ENCODE measurements at places on chromosomes 3 and 15.

DNA sequence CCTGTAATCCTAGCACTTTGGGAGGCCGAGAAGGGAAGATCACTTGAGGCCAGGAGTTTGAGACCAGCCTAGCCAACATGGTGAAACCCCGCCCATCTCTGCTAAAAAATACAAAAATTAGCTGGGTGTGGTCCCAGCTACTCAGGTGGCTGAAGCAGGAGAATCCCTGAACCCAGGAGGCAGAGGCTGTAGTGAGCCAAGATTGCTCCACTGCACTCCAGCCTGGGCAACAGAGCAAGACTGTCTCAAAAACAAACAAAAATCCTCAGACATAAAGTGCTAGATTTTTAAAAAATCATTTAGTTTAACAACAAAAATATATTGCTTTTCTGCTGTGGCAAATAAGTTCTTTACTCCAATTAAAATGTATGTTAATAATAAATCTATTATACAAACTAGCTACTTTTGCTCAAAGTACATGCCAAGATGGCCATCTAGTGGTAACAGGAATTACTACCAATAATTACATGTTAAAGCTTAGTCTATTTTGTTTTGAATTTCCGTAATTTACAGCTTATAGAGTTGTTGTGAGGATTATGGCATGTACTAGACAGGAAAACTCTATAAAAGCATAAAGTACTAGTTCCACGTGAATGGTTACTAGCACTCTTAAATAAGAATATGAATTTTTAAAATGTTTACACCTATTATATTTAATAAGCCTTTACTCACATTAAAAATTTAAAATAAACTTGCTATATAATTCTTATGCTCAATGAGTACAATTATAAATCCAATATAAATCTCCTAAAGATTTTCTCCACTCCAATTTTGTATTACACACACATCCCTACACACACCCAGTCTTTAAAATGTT lies 39.0 kb downstream of the GABPB1 start:
- DNase-seq = no peak

DNA sequence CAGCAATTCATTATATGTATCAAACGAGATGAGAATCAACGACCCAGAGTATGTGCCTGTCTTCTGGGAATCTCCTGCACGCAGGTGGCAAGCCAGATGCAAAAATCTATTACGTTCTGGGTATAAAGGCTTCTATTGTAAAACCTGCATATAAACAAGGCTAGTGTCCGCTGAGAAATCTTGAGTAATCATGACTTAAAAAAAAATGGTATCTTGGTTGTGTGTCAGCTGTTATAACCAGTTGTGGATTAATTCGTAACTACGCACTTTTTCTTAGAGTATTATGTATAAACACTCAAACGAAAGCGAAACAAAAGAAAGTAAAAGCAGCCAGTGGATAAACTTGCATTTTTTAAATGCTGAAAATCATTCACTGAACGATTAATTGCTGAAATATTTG lies 509.1 kb downstream of the RSL24D1 start:
- DNase-seq = no peak

DNA sequence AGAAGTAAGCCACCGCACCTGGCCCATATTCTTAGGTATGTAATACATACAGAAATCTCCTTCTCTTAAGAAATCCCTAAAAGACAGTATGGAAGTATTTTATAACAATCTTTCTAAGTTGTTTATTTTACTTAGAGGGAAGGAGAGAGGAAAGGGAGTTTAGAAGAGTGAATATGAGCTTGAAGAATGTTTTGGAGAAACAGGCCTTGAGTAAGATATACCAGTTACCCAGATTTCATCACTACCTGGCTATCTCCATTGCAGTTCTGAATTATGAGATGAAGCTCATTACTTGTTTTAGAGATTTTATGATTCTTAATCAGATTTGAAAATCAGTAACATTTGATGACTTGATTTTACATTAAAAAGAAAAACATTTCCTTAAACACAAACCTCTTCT lies 71.9 kb downstream of the DCUN1D1 start:
- DNase-seq = no peak

DNA sequence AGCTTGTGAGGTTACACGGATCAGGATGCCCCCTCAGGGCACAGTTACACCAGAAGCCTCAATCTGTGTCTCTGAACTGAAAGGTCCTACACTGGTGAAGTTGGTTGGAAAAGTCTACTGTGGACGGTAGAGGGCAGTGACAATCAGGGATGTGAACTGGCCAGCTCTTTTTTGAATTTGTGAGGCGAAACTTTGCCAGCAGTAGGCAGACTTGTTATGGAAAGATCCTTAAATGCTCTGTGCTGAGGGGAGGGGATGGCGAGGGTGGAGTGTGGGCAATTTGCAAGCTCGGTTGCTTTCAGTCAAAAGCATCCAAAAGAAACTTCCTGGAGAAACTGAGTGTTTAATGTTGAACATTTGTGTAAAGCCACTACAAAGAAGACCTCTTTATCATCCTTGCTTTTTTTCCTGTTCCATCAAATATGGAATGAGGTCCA lies 127.4 kb upstream of the ABHD17C start:
- DNase-seq = no peak

DNA sequence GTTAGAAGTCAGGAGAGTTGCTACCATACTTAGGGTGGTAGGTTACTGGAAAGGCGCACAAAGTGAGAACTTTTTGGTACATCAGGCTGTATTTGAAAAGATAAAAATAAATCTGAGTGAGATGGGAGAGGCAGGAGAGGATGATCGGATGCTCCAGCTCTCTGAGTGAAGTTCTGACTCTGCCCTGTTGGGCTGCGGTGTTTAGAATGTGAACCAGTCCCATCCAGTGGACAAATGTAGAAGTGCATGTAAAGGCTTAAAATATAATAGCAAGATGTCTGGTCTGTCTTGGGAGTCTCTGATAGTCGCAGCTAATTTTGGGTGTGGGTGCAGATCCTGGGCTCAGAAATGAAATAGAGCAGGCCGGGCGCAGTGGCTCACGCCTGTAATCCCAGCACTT lies 30.4 kb downstream of the ACKR2 start:
- DNase-seq = no peak

DNA sequence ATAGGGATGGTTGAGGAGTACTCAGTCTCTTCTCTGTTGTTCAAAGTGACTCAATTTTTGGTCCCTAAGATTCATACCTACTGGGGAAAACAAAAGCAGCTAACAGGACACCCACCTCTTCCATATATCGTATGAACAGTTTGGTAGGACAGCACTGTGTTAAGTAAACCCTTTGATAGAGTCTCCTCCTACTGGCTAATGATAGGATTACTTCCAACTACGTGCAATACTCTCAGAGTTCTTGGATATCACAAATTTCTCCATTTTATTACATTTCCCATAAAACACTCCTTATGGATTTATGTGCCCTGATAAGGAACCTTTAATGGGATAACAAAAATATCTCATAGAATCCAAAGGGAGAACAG lies 200.2 kb upstream of the GOLGA6L4 start:
- no peak for DNase-seq

DNA sequence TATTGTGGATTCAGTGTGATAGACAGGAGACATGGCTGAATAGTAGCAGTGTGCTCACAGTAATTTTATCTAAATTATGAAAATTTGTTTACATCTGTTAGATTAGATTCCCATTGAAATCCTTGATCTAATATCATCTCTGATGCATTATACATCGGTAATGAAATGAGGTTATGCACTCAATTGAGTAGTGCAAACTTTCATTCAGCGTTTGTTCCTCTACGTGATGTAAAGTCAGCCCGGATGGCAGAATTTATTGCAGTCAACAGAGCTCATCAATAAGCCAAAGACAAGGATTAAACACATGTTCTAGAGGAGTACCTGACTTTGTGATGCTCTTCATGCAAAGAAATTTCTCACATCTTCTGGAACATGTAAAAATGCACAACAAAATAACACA lies 549.2 kb downstream of the GOLGA6L6 start:
- no peak for DNase-seq

DNA sequence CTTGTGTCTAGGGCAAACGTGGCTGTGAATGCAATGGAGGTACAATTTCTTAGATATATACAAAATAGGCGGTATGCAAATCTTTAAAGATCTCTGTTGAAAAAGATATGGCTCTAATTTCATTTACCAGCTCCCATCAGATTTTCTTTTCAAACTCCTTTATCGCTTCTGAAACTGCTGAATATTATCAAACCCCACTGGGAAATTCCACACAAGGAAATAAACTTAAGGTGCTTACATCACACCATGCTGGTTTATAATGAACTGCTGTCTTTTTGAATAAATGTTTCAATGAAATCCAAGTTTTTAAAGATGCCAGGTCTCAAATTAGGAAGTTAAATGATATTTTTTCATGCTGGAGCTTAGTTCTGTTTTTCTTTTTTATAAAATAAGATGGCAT lies 102.5 kb upstream of the ICE2 start:
- DNase-seq = no peak

GRCh38 chr15:99562238-99562637 lies 3.5 kb upstream of the MEF2A start:
- no peak for DNase-seq

DNA sequence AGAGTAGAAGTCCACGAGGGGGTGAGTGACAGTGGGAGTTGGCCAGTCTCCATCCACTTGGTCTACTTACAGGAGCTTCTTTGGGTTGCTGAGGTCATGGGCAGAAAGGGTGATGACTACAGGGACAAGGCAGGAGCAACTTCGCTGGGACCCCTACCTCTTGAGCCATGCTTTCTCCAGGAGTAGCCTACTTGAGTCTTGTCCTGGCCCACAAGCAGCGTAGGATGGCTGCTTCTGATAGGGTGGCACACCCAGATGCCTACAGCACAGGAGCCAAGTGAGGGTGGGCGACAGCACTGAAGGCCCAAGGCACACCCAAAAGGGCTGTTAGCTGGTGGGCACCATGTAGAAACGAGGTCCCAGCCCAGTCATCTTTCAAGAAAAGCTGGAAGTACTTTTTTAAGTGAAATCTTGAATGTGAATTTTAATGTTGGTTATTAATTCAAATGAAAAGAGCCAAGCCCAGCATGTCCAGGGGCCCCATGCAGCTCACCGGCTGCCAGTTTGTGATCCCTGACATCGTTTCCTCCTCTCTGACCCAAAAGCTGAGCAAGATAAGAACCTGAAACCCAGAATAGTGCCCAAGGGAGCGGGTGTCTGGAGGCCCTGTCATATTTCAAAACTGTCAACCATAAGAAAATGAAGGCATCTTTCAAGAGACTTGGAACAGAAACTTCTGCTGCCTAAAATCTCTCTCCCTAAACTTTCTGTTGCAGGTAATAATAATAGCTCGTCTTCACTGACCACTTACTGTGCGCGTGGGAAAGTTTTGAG lies 2.2 kb upstream of the CPEB1 start:
- DNase-seq = no peak

- peak; percentile 5 for DNase-seq
Measured at GRCh38 chr15:65132878-65133547, 595 bp downstream of the PDCD7 start.

DNA sequence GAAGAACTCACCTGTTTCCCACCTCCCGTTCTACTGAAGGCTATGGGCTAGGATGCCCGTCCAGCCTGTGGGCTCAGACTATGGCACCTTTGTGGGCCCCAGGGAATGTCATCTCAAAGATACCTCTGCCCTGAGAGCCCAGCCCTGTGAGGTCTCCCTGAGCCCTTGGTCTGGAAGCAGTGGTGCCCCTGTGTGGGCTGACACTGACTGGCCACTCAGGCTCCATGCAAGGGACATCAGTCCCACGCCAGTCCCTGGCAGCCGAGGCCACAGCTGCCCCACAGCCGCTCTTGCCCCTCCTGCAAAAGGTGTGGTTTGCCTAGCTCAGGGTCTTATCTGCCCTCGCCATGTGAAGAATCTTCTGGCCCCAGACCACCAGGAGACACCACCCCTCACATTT lies 106.9 kb downstream of the KLF13 start:
- no peak for DNase-seq

DNA sequence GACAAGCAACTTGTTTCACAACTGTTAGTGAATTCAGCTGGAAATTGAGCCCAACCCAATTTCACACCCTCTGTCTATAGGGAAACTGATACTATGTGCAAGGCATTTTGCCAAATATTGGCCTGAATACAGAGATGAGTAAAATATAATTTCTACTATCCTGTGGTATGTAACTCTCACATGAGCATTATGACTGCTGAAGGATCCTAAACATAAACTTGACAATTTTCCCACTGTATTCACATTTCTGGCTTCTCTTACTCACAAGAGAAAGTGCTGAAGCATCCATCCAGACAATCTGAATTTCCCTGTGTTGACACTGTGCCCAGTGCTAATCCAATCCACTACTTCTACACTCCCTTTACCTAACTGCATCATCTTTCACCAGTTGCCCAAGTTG lies 28.4 kb downstream of the SERPINI2 start:
- DNase-seq = no peak

GRCh38 chr3:98843266-98843959 lies 58.1 kb downstream of the DCBLD2 start:
- DNase-seq = no peak

- no peak for DNase-seq
Measured at GRCh38 chr3:90052425-90052950, 945.1 kb downstream of the EPHA3 start.

DNA sequence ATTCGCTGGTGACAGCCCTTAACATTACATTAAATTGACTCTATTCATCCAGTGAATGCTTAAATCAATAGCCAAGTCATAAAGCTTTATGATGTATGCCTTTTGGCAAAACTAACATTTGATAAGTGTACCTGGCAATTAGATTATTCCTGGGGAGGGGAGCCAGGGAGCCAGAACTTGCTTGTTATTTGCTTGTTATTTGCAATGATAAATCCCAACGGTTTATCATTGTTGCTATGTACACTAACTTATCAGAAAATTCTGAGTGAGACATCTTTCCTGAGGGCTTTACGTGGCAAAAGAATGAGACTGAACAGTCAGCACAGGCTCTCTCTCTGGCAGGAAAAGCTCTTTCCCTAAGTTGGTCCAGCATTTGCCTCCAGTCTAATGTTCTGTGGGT lies 35.8 kb upstream of the FBN1 start:
- no peak for DNase-seq

DNA sequence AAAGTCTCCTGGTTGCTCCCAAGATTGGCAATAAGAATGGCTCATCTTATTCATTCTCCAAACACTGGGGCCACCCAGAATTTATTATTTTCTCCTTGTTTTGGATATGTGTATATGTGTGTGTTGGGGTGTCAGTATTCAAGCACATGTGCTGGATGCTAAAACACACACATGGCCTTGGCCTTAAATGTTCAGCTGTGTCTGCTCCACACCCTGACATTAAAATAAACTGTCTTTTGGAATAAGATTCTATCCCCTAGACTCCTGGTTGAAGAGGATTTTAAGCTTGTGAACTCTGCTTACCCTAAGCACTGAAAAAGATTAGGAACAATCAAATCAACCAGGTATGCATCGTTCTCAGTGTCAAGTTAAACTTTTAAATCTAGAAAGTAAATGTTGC lies 382.9 kb upstream of the MCTP2 start:
- no peak for DNase-seq

All from activated CD8-positive, alpha-beta memory T cell treated with anti-CD3 and anti-CD28 coated beads for 48 hours (primary cell).